ENCODE measurements at places on chromosomes 11 and 22.

GRCh38 chr22:20750461-20751184 lies 23.3 kb upstream of the SERPIND1 start:
- peak; percentile 7 for DNase-seq

DNA sequence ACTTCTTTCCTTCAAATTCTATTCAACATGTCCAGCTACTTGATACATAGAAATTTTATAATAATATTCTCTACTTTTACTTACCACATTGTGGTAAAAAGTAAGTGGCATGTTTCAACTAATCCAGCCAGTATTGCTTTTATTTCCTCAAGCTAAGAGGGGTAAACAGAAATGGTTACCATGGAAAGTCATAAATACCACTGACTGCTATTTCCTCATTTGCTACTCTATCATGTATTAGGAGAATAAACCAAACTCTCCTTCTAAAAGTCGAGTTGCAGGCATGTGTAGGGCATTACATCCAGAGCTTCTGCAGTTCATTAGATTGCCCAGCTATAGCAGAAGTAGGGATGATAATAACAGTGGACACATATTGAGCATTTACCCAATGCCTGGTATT lies 208.4 kb downstream of the MAML2 start:
- DNase-seq, result no peak

- no peak for DNase-seq
Observed at GRCh38 chr11:824942-825341, 2.8 kb upstream of the CRACR2B start.

DNA sequence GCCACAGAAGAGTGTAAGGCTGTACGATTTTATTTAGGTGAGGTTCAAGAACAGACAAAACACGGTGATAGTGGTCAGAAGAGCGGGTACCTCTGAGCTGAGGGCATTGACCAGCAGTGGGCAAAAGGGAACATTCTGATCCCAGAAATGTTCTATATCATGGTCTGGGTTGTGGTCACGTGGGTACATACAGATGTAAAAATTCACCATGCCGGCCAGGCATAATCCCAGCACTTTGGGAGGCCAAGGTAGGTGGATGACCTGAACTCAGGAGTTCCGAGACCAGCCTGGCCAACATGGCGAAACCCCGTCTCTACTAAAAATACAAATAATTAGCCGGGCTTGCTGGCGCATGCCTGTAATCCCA lies 31.1 kb upstream of the GCAT start:
- DNase-seq, result no peak

GRCh38 chr11:134943544-134943943 lies 531.5 kb upstream of the B3GAT1 start:
- DNase-seq, result no peak

GRCh38 chr11:65298655-65299179 lies 15.9 kb upstream of the CDC42EP2 start:
- DNase-seq, result no peak

DNA sequence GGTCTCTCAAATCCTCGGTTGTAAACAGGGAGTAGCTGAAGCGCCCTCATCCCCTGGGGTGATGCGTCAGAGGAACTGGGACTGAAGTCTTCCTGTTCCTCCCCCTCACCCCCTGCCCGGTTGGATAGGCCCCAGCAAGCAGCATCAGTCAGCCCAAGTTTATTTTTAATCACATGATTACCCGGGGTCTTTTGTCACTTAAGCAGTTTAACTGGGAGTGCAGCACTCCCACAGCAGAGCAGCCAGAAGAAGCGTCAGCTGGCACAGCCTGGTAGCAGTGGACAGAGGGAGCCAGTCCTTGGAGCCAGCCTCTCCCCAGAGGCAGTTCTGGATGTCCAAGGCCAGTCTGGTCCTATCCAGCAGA lies 342.1 kb downstream of the CTTN start:
- no peak for DNase-seq

Measured in T-helper 2 cell (primary cell).